ENCODE measurements at places on chromosomes 1 and 21.

GRCh38 chr1:18072066-18072465, 35.5 kb upstream of the IGSF21 start:
- DNase-seq: no peak

DNA sequence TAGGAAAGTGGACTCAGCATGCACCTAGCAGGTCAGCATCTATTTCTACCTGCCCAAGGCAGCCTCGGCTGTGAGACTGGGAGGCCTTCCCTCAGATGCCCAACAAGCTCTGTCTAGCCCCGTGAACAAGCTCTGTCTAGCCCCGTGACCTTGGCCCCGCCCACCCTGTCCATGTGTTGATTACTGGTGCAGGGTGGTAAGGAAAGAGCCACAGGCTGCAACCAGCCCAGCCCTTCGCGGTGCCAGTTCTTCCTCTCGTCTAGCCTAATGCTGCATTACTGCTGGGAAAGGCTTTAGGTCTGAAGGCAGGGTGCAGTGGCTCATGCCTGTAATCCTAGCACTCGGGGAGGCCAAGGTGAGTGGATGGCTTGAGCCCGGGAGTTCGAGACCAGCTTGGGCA, 2.2 kb downstream of the GPR153 start:
- no peak for DNase-seq

GRCh38 chr1:230766318-230766717, 19.1 kb downstream of the CAPN9 start:
- no peak for DNase-seq

- DNase-seq: no peak
These were observed 26.3 kb downstream of the JAK1 start for GRCh38 chr1:64940025-64940424.

DNA sequence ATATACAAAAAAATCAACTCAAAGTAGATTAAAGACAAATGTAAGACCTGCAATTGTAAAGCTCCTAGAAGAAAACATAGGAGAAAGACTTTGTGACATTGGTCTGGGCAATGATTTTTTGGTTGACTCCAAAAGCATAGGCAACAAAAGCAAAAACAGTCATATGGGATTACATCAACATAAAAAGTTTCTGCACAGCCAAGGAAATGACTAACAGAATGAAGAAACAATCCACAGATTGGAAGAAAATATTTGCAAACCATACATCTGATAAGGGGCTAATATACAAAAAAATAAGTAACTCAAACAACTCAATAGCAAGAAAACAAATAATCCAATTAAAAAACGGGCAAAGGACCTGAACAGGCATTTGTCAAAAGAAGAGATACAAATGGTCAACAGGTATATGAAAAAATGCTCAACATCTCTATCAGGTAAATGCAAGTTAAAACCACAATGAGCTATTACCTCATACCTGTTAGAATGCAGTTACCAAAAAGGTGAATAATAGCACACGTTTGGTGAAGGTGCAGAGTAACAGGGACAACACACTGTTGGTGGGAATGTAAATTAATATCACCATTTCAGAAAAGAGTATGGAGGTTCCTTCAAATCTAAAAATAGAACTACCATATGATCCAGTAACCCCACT, 173.7 kb upstream of the COA6 start:
- DNase-seq: no peak

- no peak for DNase-seq
These were observed 204.9 kb downstream of the TBX15 start for GRCh38 chr1:118783095-118783758.

GRCh38 chr1:62159940-62160348, 34.7 kb upstream of the L1TD1 start:
- no peak for DNase-seq

DNA sequence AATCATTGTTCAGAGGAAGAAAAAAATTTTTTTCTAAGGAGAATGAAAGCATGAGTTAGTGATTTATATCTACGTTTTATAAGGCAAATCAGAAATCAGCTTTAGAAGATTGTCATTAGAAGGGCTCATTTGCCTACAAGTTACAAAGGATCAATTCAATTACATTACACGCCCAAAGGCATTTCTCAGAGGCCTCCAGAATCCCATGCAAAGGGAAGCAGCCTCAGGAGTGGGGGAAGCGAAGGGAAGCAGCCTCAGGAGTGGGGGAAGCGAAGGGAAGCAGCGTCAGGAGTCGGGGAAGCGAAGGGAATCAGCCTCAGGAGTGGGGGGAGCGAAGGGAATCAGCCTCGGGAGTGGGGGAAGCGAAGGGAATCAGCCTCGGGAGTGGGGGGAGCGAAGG, 206.2 kb downstream of the GREM2 start:
- no peak for DNase-seq

DNA sequence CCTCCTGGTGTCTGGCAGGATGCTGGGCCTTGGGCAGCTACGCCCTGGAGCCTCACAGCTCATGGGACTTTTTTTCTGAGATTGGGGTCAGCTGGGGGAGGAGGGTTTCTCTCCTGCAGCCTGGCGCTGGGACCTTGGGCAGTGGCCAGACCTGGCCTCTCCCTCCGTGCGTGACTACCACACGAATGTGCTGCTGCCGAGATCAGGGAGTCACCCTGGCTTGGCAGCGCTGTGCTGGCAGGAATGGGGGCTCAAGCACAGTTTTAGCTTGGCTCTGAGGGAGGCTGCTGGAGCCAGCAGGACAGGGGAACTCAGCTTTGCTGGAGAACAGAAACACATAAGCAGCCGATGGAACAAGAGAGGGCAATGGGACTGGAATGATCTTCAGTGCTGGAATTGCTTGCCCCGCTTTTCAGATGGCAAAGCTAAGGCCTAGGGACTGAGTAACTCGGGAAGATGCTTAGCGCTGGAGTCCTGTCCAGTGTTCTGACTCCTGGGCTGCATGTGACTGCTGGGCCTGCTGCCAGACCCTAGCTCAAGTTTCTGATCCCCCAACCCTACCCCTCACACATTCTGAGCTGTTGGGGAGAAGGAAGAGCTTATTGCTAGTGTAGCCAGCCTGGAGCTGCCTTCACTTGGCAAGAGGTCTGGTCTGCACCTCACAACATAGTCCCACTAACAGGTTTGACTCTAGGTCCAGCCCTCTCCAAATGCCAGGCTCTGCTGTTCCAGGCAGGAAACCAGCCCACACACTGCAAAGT, 69.9 kb downstream of the NAV1 start:
- no peak for DNase-seq

- DNase-seq: no peak
These were observed 1.7 kb upstream of the TMEM61 start for GRCh38 chr1:54978528-54979326.

DNA sequence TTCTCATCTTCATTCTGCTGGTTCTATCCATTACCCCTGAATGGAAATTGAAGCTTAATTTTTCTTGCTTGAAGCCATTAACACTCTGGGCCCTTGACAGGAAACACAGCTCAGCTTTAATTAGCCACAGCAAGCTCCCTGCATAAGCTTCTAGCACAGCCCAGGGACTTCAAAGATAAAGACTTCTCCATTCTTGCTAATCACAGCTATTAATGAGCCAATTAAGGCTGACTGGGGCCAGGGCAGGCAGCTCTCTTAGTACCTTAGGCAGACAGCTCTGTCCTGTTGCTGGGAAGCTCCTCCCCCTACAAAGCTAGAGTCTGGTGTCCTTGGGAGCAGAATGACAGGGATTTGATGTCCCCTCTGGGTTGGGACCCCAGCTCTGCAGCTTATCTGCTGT, 27.9 kb upstream of the TRABD2B start:
- no peak for DNase-seq

- DNase-seq: no peak
These were observed 11.4 kb downstream of the NCF2 start for GRCh38 chr1:183578856-183579255.

DNA sequence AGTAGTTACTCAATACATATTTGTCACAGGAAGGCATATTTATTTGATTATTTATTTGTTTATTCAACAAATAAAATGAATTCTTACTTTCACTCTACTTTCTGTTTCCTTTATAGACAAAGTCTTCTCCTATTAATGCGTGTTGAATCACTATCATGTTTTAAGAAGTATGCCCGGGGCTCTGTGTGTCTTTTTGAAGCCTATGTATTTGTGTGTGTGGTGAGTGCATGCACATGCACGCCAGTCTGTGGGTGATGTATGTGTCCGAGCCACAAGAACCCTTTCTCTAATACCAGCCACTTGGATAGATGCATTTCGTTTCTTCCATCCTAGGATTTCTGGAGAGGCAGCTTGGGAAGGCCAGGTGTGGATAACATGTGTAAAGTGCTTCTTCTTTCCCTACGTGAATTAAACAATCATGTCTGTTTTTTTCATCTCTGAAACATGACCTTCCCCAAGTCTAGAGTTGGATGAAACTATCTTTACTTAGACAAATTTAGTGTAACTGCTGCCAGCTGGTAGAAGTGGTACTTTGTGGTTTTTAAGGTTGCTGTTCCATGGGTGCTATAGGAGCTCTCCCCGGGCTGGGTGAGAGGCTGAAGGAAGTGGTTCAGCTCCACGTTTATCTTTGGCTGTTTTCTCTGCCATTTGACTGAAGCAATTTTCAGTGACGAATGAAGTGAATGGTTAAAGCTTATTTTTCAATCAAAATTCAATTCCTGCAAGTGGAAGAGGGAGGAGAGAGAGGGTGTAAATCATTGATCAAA, 46.8 kb upstream of the PPM1J start:
- no peak for DNase-seq

- DNase-seq: no peak
These were observed 168.8 kb downstream of the CYYR1 start for GRCh38 chr21:26404288-26404687.

GRCh38 chr1:182244451-182244850, 147.1 kb downstream of the GLUL start:
- DNase-seq: no peak

DNA sequence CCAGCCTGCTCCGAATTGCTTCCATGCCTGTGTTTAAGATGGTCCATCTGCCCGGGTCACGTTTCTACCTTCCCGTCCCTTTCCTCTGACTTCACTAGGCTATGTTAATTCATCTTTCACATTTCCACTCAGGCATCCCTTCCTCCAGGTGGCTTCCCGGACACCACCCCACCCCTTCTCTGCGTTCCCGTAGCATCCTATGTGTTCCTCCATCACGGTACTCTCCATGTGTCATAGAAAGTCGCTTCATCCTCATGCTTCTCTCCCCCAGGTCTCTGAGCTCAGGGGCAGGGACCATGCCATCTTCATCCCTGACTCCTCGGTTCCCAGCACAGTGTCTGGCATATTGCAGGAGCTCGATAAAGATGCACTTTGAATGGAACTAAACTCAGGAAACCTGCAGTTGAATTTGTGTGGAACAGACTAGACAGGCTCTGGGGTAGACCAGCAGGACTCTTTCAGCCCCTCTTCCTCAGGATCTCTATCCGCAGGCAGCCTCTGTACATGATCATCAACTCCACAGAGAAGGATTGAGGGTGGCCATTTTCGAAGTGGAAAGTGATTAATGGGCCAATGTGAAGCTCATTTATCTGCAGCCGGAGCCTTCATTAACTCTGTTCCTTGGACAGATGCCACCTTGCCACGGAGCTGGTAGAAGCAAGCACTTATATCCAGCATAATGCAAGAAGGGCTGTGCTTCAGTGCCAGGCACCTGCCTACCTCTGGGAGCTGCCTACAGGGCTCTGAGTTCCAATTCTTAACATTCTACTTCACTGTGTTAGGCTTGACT, 9.1 kb downstream of the C1orf226 start:
- DNase-seq: no peak

- DNase-seq: no peak
These were observed 331.1 kb downstream of the PTPRC start for GRCh38 chr1:198969981-198970380.

GRCh38 chr1:29245876-29246275, 9.6 kb downstream of the PTPRU start:
- DNase-seq: no peak

GRCh38 chr1:200027264-200027823, at the start of gene NR5A2:
TSS of gene NR5A2 (plus strand) at chr1:200027710. CDS start at chr1:200027848, 138 bp downstream.
- DNase-seq: no peak

Data from AG09309 (cell line).